Brain microvascular endothelial cell (primary cell): ENCODE measurements at places on chromosomes 16 and 17.

GRCh38 chr17:35073991-35074627, 10.6 kb upstream of the RFFL start:
- DNase-seq, result no peak

DNA sequence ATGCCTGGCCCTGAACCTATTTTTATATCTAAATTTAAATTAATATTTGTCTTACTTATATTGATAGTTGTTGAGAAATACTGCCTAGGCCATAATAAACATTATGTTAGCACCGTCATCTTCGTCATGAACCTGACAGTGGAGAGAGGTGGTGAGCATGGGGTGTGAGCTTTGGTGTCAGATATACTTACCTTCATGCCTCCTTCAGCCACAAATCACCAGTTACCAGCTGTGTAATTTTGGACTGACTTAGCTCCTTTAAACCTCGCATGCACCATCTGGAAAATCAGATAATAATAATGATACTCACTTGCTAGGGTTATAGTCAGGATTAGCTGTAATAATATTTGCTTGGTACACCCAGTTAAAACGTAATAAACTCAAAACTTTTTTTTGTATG, 35.0 kb downstream of the SNX29 start:
- DNase-seq, result no peak

DNA sequence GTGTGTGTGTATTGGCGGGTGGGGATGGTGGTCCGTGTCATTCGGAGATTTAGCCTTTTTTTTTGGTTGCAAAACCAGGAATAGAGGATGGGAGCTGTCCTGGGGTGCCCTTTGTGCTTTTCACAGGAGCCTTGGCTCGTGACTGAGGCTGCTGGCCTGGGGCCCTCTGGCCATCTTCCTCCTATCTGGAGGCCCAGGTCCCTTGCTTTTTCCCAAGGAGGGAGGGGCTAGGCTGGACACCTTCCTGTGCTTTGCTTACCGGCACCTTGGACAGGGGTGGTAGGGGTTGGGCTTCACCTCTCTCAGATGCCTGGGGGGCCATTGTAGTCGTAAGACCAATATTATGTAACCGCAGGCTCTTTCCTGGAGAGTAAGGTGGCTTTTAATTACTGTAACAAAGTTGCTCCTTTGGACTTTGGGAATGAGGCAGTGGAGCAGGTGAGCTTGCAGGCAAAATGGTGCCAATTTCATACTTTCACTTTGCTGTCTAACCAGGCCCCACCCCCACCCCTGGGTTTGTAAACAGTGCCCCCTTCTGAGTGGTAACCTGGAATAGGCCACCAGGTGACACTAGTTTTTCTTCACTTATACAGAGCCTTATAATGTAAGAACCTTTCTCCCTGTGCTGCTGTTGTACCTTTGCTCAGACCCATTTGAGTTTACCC, 1.2 kb downstream of the DYNLL2 start:
- DNase-seq, result no peak

GRCh38 chr17:28972437-28972836, 21.1 kb upstream of the PHF12 start:
- DNase-seq, result no peak

DNA sequence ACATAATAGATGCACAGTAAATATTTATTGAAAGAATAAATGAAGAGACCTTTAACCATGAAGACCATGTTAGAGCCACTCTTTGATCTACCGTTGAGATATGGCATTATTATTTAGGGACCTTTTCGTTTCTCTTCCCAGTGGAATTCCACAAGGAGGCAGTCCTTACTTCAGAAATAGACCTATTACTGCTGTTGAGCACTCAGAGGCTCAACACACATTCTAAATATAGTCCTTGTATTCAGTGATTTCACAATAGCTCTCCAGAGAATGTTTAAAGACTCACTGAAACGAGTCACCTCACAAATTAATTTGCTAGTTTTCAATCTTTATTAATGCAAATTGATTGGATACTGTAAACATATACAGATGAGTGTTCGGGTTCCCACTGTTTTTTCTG, 603.8 kb downstream of the CDH8 start:
- DNase-seq, result peak; percentile 36

- no peak for DNase-seq
These were observed 53.6 kb upstream of the ICAM2 start for GRCh38 chr17:64073771-64074703.

DNA sequence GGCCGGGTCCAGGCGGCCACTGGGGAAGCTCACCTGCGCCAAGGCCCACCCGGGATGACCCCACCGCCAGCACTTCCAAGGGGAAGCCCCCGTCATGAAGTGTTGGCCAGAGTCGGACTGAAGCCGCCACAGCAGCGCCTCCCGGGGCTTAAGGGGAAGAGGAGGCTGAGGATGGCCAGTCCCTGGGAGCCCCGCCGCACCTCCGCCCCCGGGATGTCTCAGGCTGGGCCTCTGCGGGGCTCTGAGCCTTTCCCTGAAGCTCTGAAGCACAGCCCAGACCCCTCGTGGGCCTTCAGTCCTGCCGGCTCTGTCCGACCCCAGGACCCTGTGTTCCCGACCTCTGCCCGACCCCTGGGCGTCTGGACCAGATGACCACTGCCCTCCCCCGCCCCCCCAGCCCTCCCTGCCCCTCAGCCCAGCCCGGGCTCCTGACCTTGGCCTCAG, 42.8 kb upstream of the ACSF3 start:
- no peak for DNase-seq

GRCh38 chr16:30623536-30624283, 13.5 kb upstream of the ZNF689 start:
- DNase-seq, result no peak

- DNase-seq, result no peak
These were observed 593.5 kb downstream of the TOX3 start for GRCh38 chr16:51953286-51953985.

- DNase-seq, result no peak
These were observed 40.4 kb downstream of the TNFRSF13B start for GRCh38 chr17:16931318-16932060.

DNA sequence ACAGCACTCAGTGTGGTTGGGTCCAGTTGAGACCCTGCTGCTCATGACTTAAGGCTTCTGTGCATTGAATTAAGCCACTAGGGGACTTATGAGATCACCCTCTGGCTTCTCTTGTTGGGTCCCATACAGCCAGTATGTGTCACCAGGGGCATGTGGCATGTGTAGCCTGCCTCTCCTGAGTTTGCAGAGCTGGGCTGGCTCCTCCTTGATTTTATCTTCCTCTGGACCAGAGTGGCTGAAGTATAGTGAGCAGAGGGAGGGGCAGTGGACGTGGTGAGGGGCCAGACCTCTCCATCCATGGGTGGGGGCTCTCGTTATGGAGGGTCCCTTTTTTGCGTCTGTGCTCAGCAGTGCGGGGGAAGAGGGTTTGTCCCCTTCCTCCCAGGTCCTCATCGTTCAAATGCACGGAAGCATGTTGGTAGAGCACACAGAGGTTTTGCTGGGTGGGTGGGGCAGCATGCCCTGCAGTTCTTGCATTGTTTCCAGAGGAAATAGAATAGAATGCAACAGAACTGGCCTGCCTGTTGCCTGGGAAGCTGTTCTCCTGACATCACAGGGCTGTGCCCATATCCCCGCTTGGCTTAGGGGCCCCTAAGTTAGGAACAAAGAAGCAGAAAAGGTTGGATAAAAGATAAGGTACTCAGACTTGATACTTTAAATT, 77.4 kb downstream of the SPECC1 start:
- DNase-seq, result no peak

DNA sequence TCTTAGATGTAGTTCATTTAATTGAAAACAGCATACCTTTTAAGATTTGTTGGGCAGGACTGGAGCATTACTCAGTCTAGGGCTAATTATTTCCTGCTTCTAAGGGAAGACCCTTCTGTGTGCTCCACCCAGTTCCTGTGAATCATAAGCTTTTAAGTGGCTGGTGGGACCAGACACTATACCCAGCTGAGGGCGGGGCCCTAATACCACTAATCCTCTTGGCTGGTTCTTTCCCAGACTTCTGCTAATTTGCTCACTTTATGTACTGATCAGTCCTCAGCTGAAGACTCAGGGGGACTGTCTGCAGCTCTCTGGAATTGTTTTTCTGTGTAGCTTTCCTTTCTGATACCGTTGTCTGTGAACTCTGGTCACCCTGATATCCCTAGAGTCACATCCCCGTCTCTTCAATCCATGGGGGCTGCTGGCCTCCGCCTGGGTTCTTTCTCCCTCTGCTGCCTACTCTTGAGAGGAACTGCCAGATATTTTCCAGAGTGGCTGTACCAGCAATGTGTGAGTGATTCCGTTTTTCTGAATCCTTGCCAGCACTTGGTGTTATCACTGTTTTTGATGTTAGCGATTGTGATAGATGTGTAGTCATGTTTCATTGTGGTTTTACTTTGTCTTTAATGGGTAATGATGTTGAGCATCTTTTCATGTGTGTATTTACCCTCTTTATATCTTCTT, 35.1 kb downstream of the MFSD11 start:
- peak; percentile 55 for DNase-seq

- DNase-seq, result no peak
These were observed 11.3 kb downstream of the FKBP10 start for GRCh38 chr17:41824086-41824485.

DNA sequence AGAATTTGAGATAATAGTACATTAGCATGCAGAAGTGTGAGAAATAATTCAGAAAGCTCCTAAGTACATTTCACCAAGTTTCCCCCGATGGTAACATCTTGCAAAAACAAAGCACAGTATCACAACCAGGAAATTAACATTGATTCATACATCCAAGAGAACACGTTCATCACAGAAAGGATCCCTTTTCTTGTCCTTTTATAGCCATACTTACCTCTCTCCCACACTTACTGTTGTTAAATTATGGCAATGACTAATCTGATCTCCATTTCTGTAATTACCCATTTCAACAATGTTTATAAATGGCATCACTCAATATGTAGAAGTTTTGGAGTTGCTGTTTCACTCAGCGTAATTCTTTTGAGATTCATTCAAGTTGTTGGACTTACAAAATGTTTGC, 1260.0 kb downstream of the CDH8 start:
- DNase-seq, result no peak

DNA sequence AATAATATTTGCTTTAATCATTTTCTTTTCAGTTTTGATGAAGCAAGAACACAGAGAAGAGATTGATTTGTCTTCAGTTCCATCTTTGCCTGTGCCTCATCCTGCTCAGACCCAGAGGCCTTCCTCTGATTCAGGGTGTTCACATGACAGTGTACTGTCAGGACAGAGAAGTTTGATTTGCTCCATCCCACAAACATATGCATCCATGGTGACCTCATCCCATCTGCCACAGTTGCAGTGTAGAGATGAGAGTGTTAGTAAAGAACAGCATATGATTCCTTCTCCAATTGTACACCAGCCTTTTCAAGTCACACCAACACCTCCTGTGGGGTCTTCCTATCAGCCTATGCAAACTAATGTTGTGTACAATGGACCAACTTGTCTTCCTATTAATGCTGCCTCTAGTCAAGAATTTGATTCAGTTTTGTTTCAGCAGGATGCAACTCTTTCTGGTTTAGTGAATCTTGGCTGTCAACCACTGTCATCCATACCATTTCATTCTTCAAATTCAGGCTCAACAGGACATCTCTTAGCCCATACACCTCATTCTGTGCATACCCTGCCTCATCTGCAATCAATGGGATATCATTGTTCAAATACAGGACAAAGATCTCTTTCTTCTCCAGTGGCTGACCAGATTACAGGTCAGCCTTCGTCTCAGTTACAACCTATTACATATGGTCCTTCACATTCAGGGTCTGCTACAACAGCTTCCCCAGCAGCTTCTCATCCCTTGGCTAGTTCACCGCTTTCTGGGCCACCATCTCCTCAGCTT, 45.0 kb downstream of the ESRP2 start:
- no peak for DNase-seq

DNA sequence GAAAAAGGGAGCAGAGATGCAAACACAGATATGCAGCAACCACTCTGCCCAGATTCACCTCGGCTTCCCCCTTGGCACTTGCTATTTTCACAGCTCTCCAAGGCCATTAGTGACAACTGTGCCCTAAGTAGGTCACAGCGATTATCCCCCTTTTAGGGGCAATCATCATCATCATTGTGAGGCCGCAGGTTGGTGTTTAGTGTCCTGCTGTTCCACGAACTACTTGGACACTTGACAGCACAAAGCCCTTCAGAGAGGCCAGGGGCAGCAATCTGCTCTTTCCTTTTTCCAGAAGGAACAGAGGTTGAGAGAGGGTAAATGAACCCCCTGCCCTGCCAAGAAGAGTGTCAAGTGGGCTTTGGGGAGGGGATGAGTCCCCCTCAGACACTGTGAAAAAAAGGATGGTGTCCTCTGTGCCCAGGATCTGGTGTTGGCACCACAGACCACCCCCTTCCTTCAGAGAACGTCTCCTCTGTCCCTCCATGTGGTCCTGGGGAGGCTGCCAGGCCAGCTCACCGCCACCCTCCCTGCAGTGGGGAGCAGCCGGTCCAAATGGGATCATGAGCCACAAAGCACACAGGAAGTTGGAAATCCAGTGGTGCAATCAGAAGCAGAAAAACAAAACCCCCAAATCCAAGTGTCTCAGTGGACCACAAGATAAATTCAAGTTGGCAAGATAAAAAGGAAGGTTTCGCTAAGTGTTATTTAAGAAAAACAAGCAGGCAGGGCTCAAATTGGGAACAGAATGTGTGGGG, 78.4 kb upstream of the MED9 start:
- DNase-seq, result no peak

GRCh38 chr16:84563786-84564420, 54.0 kb downstream of the COTL1 start:
- no peak for DNase-seq

- DNase-seq, result no peak
These were observed 294.4 kb downstream of the NPIPA8 start for GRCh38 chr16:18041864-18042834.

- DNase-seq, result no peak
These were observed 7.0 kb upstream of the ZFHX3 start for GRCh38 chr16:73054813-73055482.

GRCh38 chr17:77836557-77837041, 121.9 kb upstream of the TNRC6C start:
- DNase-seq, result no peak

DNA sequence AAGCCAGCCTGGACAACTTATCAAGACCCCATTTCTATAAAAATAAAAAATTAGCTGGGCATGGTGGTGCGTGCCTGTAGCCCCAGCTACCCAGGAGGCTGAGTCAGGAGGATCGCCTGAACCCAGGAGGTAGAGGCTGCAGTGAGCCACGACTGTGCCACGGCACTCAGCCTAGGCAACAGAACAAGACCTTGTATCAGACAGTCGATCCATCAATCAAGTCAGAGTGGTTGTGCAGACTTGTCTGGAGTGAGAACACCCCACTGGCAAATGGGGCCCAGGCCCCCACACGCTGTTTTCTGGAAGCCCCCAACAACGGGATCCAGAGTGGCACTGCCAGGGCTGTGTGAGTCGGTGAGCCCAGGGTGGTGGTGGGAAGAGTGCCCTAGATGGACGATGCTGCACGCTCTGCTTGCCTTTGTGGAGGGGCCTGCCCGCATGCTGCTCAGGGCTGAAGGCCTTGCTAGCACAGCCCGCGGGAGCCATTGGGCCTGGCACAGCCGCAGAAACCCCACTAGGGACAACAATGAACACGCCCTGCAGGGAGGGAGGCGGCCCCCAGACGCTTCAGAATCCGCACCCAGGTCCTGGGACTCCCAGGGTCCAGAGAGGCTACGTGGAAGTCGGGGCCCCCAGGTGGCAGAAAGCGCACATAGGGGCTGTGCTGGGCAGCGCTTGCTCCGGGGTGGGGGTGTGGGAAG, 80.1 kb upstream of the GNG13 start:
- no peak for DNase-seq

- no peak for DNase-seq
These were observed 44.0 kb upstream of the NACA2 start for GRCh38 chr17:61634942-61635538.

GRCh38 chr17:10270258-10270657, 71.9 kb upstream of the GAS7 start:
- no peak for DNase-seq

GRCh38 chr16:12879812-12880211, 21.6 kb upstream of the SHISA9 start:
- no peak for DNase-seq
